ENCODE measurements at places on chromosomes 3 and 15.

- no peak for DNase-seq
Measured at GRCh38 chr15:34233614-34234013, 8.8 kb downstream of the EMC4 start.

- no peak for DNase-seq
Measured at GRCh38 chr15:85558848-85559247, 178.4 kb downstream of the AKAP13 start.

- DNase-seq: no peak
Measured at GRCh38 chr3:71397726-71398125, 185.8 kb downstream of the FOXP1 start.

GRCh38 chr15:42863572-42864239, 56.9 kb downstream of the TTBK2 start:
- DNase-seq: no peak

GRCh38 chr3:155701882-155702465, 42.9 kb downstream of the PLCH1 start:
- DNase-seq: peak; percentile 21
